ENCODE measurements at places on chromosomes 6 and 20.

DNA sequence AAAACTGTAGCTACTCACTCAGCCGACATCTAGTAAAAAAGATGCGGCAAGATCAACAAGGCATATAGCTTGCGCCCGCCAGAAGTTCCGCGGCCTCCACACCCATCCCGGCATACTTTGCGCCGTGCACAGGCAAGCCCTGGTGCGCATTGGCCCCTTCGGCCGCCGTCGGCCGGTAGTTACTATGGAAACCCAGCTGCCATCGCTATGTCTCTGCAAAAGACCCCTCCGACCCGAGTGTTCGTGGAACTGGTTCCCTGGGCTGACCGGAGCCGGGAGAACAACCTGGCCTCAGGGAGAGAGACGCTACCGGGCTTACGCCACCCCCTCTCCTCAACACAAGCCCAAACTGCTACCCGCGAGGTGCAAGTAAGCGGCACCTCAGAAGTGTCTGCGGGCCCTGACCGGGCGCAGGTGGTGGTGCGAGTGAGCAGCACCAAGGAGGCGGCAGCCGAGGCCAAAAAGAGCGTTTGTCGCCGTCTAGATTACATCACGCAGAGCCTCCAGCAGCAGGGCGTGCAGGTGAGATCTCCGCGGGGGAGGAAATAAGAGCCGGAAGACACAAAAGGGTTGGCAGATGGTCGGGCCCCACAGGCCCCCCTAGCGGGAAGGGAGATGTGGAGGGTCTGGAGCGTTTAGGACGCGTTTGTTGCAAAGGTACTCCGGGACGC, at the start of gene IRAK1BP1:
IRAK1BP1 (plus strand) TSS at position 182 of the 671 bp plus-strand sequence; CDS start at position 208, 26 bp downstream.
- DNase-seq, result peak; percentile 71

DNA sequence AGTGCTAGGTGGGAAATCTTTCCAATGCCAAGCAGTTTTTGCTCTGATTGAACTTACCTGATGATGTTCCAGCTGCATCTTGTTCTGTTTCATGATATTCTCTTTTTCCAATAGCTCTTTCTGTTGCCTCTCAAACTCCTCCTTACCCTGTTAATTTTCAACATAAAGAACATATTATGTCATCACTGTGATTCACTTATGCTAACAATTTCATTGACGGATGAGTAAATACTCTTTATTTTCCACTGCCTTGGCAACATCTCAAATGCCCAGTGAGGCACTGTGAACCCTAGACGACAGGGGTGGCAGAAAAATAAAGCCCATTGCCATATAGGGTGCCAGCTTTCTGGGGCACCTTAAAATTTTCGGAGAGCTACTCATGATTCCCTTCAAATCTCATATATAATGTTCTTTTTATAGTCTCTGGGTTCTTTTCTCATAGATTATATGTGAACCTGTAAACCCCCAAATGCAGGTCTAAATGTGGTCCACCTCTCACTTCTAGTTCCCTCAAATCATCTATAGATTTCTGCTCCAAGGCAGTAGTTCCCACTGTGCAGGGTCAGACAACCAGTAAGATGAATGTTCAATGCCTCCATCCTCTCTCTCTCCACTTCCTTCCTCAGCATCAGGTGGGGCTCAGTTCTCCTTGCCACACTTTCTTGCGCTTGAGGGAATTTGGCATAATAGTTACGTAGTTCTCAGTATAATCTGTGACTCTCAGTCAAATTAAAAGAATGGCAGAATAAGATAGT, 44.1 kb downstream of the NEDD9 start:
- DNase-seq, result no peak

DNA sequence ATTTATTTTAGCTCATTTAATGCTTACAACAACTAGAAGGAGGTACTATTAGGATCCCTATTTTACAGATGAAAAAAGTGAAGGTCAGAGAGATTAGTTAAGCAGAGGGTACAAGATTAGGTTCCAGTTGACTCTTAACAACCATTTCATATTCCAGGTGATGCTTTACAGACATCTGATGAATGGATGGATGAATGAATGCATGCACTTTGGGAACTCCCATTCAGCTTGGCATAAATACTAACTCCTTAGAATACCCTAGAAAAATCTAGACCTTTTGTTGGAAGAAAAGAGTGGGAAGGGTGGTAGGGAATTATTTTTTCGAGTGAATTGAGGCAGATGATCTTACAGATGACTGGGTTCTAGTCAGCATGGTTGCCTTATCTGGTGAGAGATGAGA, 746 bp upstream of the SNRPB2 start:
- DNase-seq, result no peak

DNA sequence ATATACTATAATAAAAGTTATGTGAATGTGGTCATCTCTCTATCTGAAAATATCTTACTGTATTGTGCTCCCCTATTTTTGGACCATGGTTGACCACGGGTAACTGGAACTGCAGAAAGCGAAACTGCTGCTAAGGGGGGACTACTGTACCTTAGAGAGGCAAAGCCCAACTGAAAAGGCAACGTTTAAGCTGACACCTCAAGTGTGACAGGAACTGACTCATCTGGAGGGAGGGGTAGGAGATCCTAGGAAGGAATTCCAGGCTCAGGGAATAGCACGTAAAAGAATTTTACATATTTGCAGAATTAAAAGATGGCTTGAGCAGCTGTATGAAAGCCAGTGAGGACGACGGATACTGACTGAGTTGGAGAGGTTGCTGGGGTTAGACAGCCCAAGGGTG, 34.8 kb downstream of the ELOVL2 start:
- no peak for DNase-seq

GRCh38 chr6:155054491-155055250, 59.6 kb downstream of the TIAM2 start:
- DNase-seq, result no peak

DNA sequence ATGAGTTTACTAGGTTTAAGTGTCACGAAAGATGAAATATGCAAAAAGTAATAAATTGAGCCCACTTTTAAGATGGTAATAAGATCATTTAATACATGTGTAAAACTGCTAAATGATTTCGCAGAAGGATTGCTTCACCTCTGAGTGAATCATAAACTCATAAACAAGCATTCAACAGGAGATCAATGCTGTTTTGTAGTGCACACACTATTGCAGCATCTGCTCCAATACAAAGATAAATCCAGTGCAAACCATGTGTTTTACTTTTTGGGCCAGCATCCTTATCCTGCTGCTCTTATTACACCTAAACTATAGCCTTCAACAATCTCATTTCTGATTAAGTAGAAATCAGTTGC, 400.1 kb downstream of the NKAIN2 start:
- no peak for DNase-seq

DNA sequence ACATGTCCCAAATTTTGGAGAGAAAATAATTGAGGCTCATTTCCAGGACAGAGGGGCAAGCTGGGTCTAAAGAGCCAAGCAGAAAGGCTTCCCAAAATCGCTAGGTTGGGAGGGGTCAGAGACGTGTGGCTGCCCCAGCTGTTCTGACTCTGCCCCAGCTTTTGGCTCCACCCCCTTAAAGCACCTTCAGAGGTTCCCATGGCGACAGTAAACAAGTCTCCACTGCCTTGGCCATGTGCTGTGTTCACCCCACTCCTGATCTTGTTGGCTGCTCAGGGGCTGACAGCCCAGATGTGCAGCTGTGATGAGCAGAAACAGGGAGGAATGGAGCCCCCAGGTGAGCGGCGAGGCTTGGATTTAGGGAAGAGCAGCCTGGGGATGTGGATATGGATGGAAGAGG, 72.8 kb upstream of the SPTLC3 start:
- no peak for DNase-seq

DNA sequence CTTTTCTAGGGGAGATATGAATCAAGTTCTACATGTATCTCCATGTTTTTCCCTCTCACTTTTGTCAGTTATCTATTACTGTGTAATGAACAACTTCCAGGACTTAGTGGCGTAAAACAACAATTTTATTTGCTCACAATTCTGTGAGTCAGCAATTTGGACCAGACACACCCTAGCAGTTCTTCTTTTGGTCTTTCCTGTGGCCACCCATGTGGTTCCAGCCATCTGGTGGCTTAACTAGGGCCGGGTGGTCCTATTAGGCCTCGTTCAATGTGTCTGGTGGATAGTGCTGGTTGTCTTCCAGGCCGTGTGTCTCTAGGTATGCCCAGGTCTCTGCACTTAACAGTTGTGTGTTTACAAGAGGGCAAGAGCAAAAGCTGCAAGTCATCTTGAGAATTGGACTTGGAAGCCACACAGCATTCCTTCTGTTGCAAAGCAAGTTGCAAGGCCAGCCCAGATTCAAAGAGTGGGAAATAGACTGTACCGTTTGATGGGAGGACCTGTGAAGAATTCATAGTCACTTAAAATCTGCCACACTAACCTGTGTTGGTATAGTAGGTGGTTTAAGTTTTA, 20.8 kb upstream of the SLC35D3 start:
- no peak for DNase-seq

DNA sequence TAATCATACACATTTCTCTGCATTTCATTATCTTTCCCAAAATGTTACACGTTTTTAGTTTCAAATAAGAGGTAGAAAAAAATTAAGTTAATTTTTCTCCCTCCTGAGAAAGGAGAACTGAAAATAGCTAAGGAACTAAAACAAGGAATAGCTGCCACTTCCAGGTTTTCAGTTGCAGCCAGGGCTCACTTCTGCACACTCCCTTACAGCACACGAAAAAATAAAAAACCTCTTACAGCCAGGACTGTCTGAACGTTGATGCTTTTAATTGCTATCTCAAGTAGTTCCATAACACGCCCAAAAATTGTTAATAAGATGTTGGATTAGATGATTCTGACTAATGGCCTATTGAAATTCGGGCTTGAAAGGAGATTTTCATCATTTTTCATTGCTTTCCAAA, 153.7 kb upstream of the THBS2 start:
- DNase-seq, result no peak

DNA sequence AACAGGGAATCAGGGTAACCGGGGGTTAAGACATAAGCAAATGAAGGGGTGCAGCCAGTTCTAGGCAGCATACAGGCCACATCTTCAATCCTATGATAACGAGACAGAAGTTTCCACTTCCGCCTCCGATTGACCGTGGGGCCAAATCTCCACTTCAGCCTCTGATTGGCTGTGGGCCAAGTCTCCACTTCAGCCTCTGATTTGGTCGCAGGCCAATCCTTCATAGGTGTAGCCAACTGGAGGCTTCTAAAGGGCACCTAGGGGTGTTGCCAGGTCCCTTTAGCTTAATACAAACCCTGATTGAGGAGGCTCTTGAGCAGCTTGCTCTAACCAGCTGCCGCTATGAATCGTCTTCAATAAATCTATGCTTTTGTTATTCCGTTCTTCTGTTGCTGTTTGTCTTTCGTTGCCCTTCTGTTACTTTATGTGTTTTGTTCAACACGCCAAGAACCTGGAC, 2.1 kb upstream of the ERGIC3 start:
- peak; percentile 88 for DNase-seq

- no peak for DNase-seq
These were observed 19.6 kb downstream of the NTSR1 start for GRCh38 chr20:62728028-62728780.

GRCh38 chr20:62281161-62281933, 21.4 kb upstream of the ADRM1 start:
- peak; percentile 57 for DNase-seq

GRCh38 chr20:38550274-38550673, 30.7 kb upstream of the ADIG start:
- DNase-seq, result no peak

DNA sequence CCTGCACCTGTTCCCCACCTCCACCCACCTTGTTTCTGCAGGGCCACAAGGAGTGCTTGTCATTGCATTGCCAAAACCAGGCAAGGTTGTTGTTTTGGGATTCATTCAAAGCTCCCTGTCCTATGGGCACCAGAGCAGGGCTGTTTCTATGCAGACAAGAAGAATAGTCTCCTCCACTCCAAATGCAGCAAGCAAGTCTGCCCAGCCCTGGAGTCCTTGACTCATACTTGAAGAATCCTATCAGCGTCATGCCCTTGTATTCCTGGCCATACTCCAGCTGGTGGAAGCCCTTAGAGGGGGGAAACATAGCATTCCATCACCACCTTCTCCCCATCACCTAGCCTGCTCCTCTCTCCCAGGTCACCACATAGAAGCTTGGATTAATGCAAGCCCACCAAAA, 145.3 kb upstream of the ECI2 start:
- DNase-seq, result no peak

- no peak for DNase-seq
These were observed 393.5 kb downstream of the RNGTT start for GRCh38 chr6:88569959-88570358.

- peak; percentile 2 for DNase-seq
These were observed 881 bp upstream of the AIG1 start for GRCh38 chr6:143059663-143060353.

GRCh38 chr6:22332216-22332615, 35.4 kb upstream of the PRL start:
- no peak for DNase-seq

GRCh38 chr20:2353231-2353630, 27.5 kb upstream of the TGM6 start:
- no peak for DNase-seq

GRCh38 chr6:143215771-143216170, 155.1 kb downstream of the AIG1 start:
- no peak for DNase-seq

DNA sequence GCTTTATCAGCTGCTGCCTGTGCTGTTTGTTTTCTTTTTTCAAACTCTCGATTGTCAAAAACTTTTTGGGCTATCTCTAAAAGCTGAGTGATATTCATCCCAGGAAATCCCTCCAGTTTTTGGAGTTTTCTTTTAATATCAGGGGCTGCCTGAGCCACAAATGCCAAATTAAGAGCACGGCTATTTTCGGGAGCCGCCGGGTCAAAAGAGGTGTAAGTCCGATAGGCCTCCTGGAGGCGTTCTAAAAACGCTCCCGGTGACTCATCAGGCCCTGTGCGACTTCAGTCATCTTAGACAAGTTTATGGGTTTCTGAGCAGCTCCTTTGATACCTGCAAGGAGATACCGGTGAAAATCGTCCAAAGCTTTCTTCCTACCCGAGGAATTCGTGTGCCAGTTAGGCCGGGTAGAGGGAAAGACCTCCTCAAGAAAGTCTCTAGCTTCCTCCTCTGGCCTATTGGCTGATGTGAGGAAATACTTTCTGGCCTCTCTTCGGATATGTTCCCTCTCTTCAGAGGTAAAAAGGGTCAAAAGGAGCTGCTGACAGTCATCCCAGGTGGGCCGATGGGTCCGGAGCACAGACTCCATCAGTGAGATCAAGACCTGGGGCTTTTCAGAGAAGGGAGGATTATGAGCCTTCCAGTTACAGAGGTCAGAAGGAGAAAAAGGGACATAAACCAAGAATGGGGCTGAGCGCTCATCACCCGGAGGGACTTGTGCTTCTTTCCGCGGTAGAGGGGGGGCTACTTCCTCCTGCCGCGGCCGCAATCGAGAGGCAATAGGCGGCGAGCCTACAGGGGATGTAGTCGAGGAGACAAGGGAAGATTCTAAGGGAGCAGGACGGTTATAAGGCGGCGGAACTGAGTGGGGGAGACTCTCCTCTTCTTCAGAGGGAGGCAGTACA, 151.1 kb downstream of the TRIM27 start:
- no peak for DNase-seq

DNA sequence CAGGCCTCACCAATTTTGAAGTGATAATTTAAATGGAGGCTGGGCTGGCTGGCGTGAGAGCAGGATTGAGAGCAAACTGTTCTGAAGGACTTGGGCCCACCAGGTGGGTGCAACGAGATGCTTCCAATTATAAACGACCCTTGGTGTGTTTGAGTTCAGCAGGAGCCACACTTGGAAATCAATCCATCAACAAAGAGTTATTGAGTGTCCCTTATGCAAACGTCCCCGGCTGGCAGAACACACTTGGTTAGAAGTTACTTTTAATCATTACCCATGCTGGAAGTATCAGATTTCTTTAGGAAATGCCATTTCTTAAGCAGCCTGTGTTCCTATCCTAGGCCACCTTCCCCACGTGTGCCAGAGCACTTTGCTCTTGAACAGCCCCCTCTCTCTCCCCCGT, 37.8 kb upstream of the ZNF831 start:
- no peak for DNase-seq
